Muscle of leg (tissue), 16 donors: ENCODE measurements at places on chromosomes 16 and 17. TPM values are rescaled to one million over a fixed set of nuclear protein-coding genes. Genes with fewer than 3 reads are reported as not detected.

- no peaks in the 10 kb centered on the region for H3K4me1 ChIP-seq
- no peaks in the 10 kb centered on the region for H3K27me3 ChIP-seq
- no peak overlapping the region for H3K27ac ChIP-seq
- H3K36me3 ChIP-seq: no peaks in the 10 kb centered on the region
- DNase-seq: no peak
Observed at GRCh38 chr17:59520251-59520650, 45.2 kb upstream of the DHX40 start.

The TBC1D26 gene
- total RNA-seq: 0.31 TPM

DNA sequence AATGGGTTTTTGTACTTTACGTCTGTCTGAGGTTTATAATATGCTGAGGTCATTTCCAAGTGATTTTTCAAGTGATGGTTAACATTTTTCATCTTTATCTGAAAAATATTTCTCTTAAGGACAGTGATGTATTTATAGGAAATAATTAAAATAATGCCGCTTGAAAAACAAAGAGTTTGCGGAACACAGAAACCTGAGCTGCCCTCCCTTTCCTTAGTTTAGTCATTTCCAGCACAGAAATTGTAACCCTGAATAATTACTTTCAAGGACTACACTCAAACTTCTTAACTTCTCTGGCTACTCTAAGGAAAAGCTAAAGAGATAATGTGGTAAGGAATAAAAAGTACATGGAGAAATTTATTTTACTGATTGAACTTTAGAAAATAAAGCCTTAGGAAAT, 54.6 kb downstream of the MRTFB start:
- H3K36me3 ChIP-seq: no peaks in the 10 kb centered on the region
- no peak overlapping the region for H3K27ac ChIP-seq
- H3K27me3 ChIP-seq: no peaks in the 10 kb centered on the region
- no peak overlapping the region for H3K4me3 ChIP-seq
- no peaks in the 10 kb centered on the region for H3K4me1 ChIP-seq
- no peak for DNase-seq

The CBLN1 gene
- total RNA-seq: 1.5 TPM

The CD300E gene
- total RNA-seq: 0.09 TPM

DNA sequence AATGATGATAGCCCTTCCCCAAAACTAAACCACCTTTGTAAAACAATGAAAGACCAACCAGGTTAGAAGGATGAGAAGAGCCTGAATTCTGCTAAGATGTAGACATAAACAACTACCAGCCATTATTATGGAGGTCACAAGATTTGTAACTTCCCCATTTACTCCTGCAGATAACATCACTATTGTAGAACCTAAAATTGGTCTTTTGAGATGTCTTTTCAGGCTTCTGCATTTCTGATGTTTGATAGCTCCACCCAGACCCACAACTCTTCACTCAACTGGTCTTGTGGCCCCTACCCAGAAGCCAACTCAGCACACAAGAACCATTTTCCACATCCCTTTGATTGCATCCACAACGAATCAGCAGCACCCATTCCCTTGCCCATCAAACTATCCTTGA, 100.8 kb downstream of the TMEM132E start:
- no peaks in the 10 kb centered on the region for H3K4me1 ChIP-seq
- no peaks in the 10 kb centered on the region for H3K36me3 ChIP-seq
- no peaks in the 10 kb centered on the region for H3K27me3 ChIP-seq

The FGF11 gene
- total RNA-seq: 1.6 TPM

GRCh38 chr17:22203208-22203715, 510.9 kb downstream of the KCNJ18 start:
- H3K27me3 ChIP-seq: no peaks in the 10 kb centered on the region
- no peaks in the 10 kb centered on the region for H3K4me1 ChIP-seq
- no peaks in the 10 kb centered on the region for H3K36me3 ChIP-seq
- H3K4me3 ChIP-seq: no peak overlapping the region
- no peak for DNase-seq
- no peak overlapping the region for H3K27ac ChIP-seq

DNA sequence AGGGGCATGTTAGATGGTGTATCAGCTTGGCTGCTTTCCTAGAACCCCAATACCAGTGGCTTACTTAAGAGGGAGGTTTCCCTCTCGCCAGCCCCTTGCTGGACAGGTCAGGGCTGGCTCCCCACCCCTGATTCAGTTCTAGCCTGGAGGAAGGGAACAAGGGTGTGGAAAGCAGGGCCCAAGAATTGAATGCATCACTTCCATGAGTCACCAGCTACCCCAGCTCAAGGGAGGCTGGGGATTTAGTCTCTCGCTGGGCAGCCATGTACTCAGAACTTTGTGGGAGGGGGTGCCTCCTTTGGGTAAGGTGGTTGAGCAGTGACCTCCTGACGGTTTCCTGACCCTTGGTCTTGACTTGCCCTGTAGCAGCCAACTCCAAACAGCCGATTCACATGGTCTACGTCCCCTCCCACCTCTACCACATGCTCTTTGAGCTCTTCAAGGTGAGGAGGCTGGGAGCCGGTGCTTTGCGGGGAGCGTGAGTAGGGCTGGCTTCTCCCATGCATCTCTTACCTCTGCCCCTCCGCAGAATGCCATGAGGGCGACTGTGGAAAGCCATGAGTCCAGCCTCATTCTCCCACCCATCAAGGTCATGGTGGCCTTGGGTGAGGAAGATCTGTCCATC, 12.8 kb downstream of the PDK2 start:
- H3K27ac ChIP-seq: no peak overlapping the region
- DNase-seq: no peak
- H3K36me3 ChIP-seq: peaks cover 64% of the 10 kb centered on the region
- H3K4me1 ChIP-seq: peaks cover 35% of the 10 kb centered on the region
- H3K4me3 ChIP-seq: no peak overlapping the region

DNA sequence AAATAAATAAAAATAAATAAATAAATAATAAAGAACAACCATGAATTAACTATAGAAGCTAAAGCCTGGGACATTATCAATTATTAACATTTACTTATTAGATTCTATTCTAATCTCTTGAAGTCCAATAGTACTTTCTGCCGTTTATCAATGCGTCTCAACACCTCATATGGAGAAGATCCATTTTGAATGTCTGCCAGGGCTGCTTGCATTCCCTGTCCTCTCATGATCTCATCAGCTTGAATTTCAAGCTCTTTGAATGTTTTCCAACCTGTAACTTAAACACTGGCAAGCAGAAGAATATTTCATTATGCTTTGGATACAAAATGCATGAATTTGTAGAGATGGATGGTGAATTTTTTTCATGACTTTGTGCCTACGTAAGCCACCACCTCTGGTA, 191.9 kb upstream of the ANKFN1 start:
- no peak overlapping the region for H3K4me3 ChIP-seq
- peaks cover 11% of the 10 kb centered on the region for H3K4me1 ChIP-seq
- no peaks in the 10 kb centered on the region for H3K36me3 ChIP-seq

DNA sequence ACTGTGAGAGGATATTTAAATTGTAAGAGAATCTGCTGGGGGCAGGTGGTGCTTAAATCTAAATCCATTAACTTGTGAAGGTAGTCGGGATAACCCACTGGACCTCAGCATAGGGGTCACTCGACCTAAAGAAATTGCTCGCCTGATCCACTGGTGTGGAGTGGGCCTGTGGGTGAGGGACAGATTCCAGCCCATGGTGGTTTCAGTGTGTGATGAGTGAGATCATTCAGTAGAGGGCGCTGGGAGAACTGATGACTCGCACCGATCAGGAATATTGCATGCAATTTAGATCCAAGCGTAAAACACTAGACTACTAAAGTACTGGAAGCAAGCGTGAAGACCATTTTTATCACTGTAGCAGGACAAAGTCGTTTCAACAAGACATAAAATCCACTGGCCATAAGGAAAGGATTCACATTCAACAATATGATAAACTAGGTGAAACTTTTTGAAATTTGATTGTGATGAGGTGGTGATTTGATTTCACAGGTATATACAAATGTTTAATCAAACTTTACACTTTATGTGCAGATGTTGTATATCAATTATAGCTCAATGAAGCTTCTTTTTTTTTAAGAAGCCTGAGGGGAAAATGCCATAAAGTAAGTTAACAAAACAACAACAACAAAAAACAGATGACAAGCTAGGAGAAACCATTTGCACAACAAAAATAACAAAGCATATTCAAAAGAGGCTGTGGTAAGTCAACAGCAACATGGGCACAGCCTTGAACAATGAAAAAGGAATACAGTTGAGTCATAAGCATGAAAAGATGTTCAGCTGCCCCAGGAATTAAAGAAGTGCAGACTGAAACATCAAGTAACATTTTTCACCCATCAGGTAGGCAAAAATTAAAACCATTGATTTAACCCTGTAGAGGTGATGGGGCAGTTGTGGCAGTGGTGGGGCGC, 7.5 kb upstream of the TMEM170A start:
- no peaks in the 10 kb centered on the region for H3K27me3 ChIP-seq
- H3K36me3 ChIP-seq: no peaks in the 10 kb centered on the region
- no peak overlapping the region for H3K4me3 ChIP-seq
- peak; percentile 86 for DNase-seq
- no peak overlapping the region for H3K27ac ChIP-seq

DNA sequence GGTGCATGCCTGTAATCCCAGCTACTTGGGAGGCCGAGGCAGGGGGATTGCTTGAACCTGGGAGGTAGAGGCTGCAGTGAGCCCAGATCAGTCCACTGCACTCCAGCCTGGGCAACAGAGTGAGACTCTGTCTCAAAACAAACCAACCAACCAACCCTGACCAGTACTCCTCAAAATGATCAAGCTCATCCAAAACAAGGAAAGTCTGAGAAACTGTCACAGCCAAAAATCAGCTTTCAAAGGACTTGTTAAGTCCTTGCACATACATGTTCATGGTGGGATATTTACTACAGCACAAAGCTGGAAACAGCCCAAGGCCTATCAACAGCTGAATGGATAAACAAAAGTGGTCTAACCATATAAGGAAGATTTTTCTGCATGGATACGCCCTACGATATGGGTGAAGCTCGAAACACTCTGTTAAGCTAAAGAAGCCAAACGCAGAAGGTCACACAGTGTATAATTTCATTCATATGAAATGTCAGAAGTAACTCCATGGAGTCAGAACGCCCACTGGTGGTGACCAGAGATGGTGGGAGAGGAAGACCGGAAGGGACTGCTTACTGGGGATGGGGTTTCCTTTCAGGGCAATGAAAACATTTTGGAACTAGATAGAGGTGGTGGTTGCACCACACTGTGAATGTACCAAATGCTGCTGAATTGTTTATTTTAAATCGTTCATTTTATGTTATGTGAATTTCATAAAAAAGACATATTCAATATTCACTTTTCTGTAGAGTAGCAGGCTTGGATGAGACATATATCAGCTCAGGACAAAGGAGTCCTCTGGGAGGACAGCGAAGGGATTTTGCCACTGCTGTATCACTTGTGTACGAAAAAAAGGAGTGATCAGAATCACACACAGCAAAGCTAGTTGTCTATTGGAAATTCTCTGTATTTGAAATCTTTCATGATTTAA, 17.7 kb downstream of the CCL17 start:
- H3K4me3 ChIP-seq: no peak overlapping the region
- peaks cover 3% of the 10 kb centered on the region for H3K36me3 ChIP-seq
- H3K4me1 ChIP-seq: peaks cover 44% of the 10 kb centered on the region
- peak; percentile 89 for DNase-seq

GRCh38 chr16:81778861-81779535, at the start of gene PLCG2:
TSS of gene PLCG2 (plus strand) at chr16:81779291. CDS start at chr16:81785990, 6,699 bp downstream.
- peak; percentile 49 for DNase-seq
- peaks cover 45% of the 10 kb centered on the region for H3K27me3 ChIP-seq
- H3K4me1 ChIP-seq: peaks cover 3% of the 10 kb centered on the region
- H3K36me3 ChIP-seq: no peaks in the 10 kb centered on the region
- peak within 1 kb of the TSS; percentile 38 for H3K4me3 ChIP-seq
- no peak within 1 kb of the TSS for H3K27ac ChIP-seq

The C16orf46 gene
- 0.27 TPM for total RNA-seq

- no peak overlapping the region for H3K27ac ChIP-seq
- peaks cover 2% of the 10 kb centered on the region for H3K27me3 ChIP-seq
- H3K4me1 ChIP-seq: no peaks in the 10 kb centered on the region
- DNase-seq: no peak
Observed at GRCh38 chr16:15770512-15770911, 86.3 kb downstream of the MYH11 start.

DNA sequence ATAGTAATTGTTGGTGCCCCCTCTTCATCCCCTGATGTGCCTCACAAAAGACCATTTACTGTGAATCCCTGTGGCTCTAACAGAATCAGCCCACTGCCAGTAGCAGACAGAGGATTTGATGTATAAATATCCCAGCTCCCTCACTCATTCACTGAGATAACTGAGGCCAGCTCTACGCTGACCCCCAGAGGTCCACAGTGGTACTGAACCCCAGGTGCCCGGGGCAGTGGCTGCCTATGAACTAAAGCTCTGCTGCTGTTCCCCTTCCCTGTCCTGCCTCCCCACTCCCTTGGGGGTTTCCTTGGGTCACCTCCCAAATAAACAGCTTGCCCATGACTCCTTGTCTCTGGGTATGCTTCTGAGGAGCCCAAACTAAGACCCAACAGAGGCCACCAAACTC, 295.8 kb downstream of the FOXL1 start:
- H3K4me1 ChIP-seq: peaks cover 37% of the 10 kb centered on the region
- H3K27me3 ChIP-seq: peaks cover 47% of the 10 kb centered on the region
- DNase-seq: no peak
- no peaks in the 10 kb centered on the region for H3K36me3 ChIP-seq
- H3K27ac ChIP-seq: no peak overlapping the region

- H3K4me3 ChIP-seq: no peak overlapping the region
- H3K36me3 ChIP-seq: peaks cover 2% of the 10 kb centered on the region
- H3K4me1 ChIP-seq: peaks cover 21% of the 10 kb centered on the region
- H3K27me3 ChIP-seq: no peaks in the 10 kb centered on the region
- no peak for DNase-seq
Observed at GRCh38 chr17:2227025-2227699, 76.4 kb downstream of the SMG6 start.

DNA sequence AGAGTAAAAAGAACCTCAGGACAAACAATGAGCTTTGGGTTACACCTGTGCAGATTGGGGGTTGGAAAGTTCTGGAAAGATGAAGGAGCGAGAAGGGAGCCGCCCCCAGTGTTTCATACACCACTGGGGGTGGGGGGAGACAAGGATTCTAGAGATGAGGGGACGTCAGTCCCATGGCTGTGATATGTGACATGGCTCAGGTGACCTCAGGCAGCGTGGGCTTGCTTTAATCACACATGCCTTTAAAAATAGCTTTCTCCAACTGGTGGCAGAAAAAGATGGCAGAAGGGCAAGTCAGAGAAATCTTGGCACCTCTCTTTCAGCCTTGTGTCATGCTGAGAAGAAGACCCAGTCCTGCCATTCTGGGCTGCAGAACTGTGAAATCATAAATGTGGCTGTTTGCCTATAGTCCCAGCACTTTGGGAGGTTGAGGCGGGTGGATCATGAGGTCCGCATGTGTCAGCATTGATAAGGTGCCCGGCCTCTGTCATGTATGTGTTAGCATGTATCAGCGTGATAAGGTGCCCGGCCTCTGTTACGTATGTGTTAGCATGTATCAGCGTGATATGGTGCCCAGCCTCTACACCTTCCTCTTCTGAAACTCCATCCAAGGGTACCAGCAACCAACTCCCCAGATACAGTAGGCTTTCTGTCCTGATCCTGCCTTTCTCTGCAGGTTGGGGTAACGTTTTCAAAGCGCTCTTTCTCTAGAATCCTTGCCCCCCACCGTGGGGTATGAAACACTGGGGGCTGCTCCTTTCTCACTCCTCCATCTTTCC, 25.0 kb downstream of the WIPI1 start:
- no peak overlapping the region for H3K27ac ChIP-seq
- H3K27me3 ChIP-seq: no peaks in the 10 kb centered on the region
- H3K36me3 ChIP-seq: peaks cover 75% of the 10 kb centered on the region
- H3K4me3 ChIP-seq: no peak overlapping the region
- H3K4me1 ChIP-seq: peaks cover 10% of the 10 kb centered on the region

- no peak for DNase-seq
- no peak overlapping the region for H3K4me3 ChIP-seq
- peaks cover 73% of the 10 kb centered on the region for H3K36me3 ChIP-seq
- H3K27me3 ChIP-seq: no peaks in the 10 kb centered on the region
- no peak overlapping the region for H3K27ac ChIP-seq
- H3K4me1 ChIP-seq: no peaks in the 10 kb centered on the region
Observed at GRCh38 chr16:25138130-25138529, 26.6 kb downstream of the LCMT1 start.

The CDRT15L2 gene
- total RNA-seq: not detected
